Mucosa of descending colon (tissue), 3 donors: ENCODE measurements at places on chromosomes 1 and 21.

DNA sequence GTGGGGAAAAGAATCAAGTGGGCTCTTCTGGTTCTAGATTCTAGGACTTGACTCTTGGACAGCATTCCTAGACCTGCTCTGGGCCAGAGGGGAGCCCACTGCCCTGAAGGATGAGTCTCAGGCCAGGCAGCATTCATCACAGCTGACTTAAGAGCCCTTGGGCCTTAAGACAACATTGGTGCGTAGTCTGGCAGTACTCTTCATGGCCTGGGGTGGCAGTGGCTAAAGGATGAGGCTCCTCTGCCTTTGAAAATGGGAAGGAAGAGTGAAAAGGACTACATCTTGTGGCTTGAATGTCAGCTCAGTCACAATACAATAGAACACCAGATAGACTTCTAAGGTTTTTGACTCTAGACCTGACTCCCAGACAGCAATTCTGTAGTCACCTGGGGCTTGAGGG, 1415.1 kb upstream of the PRMT6 start:
- no peak for DNase-seq

GRCh38 chr1:68361346-68361910, 88.3 kb downstream of the RPE65 start:
- no peak for DNase-seq

DNA sequence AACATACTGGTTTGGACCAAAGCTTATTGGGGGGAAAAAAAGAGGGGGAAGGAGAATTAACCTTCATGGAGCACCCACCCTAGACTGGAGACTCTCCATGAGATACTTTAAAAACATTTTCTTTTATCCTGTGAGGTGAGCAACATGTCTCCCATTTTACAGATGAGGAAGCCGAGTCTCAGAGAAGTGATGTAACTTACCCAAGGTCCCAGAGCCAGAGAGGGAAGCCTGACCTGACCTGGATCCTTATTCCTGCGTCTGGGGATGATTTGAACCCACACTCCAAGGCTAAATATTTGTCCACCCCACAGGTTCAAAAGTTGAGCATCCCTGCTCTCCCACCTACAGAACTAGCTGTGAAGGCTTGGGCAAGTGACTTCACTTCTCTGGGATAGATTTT, 137.9 kb upstream of the JUN start:
- DNase-seq = no peak

- no peak for DNase-seq
Measured at GRCh38 chr1:186518395-186518794, 57.5 kb upstream of the PDC start.

DNA sequence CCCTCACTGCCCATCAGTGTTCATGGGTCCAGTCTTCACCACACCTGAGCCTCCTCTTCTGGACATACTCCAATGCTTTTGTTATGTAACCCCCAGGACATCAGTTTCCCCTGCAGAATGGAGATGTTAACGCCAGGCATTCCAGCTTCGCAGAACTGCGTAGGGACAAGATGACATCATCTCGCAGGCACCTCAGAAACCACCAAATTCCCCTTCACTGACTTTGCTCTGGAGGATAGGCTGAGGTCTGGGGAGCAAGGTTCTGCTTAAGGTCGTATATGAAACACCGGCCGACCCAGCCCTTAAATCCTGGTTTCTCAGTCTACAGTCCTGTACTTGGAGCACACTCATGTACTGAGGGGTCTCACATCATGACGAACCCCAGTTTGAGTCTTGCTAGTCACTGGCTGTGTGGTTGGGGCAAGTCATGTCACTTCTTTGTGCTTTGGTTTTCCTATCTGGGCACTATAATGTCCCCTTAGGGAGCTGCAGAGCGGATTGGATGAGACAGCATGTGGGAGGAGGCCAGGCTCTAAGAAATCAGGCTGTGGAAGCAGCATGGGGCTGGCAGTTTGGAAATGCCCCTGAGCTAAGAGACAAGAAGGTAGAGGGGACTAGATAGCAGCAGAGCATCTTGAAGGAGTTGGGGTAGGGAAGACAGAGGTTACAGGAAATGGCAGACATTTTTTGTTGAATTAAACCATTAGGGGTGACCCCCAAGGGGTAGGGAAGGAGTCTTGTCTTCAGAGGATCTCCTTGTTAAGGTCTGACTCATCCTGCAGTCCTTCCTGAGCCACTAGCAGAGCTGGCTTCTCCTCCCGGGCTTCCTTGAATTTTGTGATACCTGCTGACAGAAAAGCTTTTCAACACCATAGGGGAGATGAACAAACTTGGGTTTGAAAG, 138.3 kb downstream of the FOXD2 start:
- DNase-seq = no peak

- no peak for DNase-seq
Measured at GRCh38 chr21:41578083-41578482, 70.1 kb upstream of the TMPRSS2 start.

DNA sequence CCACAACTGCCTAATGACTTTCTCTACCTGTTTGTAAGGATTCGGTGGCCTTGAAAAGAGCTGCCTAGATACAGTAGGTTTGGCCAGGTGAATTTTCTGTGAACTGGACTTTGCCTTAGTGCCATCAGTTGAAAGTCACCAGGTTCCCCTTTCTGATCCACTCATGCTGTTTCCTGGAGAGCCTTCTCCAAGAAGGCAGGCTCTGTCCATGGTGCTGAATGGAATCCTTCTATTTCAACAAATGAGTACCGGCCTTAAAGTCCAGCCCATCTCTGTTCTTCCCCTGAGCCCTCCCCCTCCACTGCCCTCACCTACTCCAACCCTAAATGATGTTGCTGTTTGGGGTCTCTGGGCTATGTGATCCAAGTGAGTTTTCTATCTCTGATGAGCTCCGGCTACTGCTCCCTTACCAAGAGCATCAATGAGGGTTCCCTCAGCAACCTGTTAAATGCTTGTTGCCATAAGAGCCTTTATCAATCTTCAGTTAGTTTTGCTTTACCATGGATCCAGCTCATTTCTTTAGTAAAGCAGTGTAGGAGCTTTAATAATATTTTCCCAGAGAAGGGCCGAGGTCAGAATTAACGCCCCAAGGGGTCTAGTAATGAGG, 500.4 kb downstream of the PTPRU start:
- peak; percentile 79 for DNase-seq

- DNase-seq = no peak
Measured at GRCh38 chr1:77632216-77632615, 50.2 kb downstream of the ZZZ3 start.

DNA sequence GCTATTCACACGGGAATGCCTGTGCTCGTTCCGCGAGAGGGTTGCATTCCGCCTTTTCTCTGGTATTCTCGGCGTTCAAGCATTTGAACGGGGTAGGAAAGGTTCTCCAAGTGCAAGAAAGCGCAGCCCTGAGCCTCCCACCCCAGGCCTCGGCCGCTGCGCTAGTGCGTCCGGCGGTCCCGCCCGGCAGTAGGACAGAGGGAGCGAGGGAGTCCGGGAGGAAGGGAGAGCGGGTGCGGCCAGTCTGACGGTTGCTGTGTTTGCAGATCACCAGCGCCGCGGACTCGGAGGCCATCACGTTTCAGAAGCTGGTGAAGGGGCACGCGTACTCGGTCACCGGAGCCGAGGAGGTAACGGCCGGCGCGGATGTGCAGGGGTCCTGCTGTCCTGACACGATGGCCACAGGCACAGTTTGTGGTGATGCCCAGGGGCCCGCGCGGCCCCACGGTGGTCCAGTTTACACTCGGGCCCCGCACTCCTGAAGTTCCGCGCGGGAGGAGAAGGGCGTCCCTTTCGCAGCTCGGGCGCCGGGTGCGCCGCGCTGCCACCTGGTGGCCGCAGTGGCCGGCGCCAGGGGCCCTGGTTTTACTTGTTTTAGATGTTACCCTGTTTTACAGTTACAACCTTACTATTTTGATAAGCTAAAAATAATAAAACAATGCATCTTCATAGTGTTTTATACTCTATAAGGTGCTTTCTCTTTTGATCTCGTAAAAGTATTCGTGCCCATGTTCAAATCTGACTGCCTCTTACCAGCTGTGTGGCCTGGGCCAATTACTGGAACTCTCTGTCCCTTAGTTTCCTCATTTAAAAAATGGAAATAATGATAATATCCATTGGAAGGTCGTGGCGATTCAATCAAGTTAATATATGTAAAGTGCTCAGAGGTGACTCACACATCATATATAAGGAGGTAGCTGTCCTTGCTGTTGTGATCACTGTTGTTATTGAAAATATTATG, 36.7 kb downstream of the CAPN2 start:
- DNase-seq = peak; percentile 80

DNA sequence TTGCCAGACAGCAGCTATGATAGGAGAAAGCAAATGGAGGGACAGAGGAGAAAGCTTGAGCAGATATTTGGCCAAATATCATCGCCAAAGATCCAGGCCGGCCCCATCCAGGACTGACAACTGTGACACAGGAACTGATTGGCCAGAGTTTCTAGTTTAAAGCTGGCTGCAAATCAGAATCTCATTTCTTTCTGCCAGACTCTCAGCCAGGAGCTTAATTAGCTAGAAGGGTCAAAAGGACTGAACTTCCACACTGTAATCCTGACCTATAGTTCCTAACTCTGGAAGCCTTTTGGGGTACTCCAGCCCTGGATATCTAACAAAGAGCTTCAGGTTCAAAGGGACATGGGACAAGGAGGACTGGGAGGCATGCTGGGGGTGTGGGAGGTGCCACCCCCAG, 106.7 kb upstream of the GNG12 start:
- no peak for DNase-seq

DNA sequence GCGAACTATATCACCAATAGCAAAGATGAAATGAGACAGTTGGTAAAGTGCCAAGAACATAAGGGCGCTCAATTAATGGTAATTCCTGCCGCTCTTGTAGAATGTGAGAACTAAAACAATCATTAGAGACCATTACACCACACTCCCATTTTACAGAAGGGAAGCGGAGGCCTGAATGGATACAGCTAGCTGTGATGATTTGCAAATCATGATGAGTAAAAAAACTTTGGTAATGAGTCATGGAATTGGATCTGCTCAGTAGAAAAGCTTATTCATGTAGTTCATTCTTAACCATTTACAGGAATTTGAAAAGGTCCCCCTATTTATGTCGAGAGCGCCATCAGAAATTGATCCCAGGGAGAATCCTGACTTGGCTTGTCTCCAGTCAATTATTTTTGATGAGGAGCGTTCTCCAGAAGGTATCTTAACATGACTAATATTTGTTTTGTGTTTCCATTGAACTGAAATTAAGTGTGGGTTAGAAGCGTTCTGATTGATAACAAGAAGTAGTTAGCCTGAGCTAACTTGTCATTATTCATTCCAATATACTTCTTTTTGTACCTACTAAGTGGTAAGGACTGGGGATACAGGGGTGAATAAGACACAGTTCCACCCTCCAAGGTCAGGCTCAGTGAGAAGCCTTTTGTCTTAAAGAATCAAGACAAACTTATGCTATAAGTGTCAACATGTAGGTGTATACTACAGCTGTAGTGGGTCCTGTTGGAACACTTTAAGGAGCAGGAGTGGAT, 812 bp downstream of the TTC4 start:
- DNase-seq = no peak

GRCh38 chr1:13775916-13776315, 75.9 kb downstream of the PRDM2 start:
- DNase-seq = no peak

DNA sequence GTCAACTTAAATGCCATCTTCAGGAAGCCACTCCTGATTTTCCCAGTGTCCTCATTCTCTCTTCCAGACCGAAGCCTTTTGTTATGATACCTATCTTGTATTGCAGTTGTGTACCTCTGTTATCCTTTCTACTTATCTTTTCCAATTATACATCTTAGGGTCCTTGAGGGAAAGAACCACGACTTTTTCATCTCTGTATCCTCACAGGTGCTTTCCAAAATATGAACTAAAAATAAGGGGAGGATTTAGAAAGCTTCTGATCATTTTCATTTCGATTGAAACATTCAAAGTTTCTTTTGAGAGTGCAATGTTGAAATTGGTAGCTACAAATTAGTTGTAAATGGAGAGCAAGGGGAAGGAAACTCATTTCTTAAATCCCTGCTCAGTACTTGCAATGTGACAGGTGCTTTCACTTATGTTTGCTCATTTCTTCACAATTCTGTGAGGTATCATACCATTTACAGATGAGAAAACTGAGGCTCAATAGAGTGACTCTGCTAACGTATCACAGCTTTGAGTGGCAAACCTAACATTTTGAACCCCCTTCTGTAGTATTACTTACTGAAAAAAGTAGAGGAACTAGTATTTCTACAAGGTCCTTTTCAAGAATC, 24.2 kb downstream of the SLC19A2 start:
- no peak for DNase-seq

DNA sequence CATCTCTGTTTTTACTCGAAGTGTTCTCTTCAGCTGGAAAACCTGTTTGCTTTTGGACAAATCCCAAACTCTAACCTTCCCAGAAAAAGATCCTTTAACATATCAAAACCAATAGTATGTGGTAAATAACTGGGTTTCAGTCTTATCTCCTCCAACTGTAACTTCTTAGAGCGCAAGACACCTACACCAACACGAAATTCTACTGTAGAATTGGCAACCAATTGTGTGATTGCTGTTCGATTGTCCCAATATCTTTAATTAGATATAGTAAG, 5.8 kb upstream of the MPZL1 start:
- no peak for DNase-seq

DNA sequence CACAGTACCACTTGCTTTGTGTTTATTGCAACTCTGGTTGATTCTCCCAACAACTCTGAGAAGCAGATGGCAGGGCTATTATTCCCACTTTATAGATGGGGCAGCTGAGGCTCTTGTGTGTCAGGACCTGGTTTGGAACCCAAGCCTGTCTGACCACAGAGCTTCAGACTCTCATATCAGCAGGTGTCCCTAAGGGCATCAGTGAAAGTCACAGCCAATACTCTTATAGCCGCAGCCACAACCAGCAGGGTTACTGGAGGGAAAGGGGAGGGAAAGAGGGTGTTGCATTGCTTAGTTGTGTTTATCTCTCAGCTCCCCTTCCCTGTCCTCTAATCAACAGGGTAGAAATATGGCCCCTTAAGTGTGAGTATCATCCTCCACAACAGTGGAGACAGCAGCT, 304.0 kb downstream of the RRAGC start:
- no peak for DNase-seq

GRCh38 chr1:205523891-205524793, 19.7 kb downstream of the CDK18 start:
- DNase-seq = peak; percentile 88

GRCh38 chr1:85047144-85047471, 1.2 kb downstream of the MCOLN3 start:
- no peak for DNase-seq

GRCh38 chr1:33377013-33377412, 53.9 kb downstream of the PHC2 start:
- DNase-seq = no peak
